ENCODE measurements at places on chromosomes 5 and 9.

GRCh38 chr5:101600614-101601013, 695.5 kb downstream of the SLCO4C1 start:
- DNase-seq: no peak

GRCh38 chr5:139670369-139671095, 22.4 kb downstream of the CXXC5 start:
- no peak for DNase-seq

- DNase-seq: no peak
Measured at GRCh38 chr5:54876976-54877375, 108.4 kb downstream of the ESM1 start.

GRCh38 chr9:2478421-2478820, 143.2 kb upstream of the VLDLR start:
- DNase-seq: peak; percentile 19

DNA sequence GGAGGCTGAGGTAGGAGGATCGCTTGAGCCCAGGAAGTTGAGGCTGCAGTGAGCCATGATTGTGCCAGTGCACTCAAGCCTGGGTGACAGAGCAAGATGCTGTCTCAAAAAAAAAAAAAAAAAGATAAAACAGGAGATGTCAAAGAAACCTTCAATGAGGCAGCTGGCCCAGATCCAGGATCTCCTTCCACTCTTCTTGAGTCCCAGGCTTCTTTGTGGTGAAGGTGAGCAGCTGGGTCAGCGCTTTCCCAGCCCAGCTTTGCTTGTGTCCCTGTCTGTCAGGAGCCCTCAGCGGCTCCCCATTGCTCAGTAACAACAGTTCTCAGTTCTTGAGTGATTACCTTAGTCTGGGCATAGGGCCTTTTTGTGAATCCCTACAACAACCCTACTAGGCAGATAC, 69.4 kb upstream of the PSD2 start:
- no peak for DNase-seq

- no peak for DNase-seq
Measured at GRCh38 chr5:40507095-40507494, 172.6 kb upstream of the PTGER4 start.

DNA sequence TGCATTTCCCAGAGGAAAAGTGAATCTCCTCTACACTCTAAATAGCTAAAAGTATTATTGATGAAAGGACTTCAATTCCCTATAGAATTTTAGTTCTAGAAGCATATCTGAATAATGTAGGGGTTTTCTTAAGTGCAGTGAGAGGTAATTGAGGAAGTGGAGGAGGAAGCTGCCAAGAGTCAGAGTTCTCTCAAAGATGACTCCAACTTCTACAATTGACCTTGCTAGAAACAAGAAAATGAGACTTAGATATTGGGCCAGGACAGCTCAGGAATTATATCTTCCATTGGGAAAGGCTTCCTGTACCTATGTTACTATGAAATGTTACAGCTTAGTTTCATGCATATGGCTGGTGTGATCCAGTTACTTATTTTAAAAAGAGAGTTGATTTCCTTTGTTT, 10.4 kb upstream of the F2R start:
- no peak for DNase-seq

DNA sequence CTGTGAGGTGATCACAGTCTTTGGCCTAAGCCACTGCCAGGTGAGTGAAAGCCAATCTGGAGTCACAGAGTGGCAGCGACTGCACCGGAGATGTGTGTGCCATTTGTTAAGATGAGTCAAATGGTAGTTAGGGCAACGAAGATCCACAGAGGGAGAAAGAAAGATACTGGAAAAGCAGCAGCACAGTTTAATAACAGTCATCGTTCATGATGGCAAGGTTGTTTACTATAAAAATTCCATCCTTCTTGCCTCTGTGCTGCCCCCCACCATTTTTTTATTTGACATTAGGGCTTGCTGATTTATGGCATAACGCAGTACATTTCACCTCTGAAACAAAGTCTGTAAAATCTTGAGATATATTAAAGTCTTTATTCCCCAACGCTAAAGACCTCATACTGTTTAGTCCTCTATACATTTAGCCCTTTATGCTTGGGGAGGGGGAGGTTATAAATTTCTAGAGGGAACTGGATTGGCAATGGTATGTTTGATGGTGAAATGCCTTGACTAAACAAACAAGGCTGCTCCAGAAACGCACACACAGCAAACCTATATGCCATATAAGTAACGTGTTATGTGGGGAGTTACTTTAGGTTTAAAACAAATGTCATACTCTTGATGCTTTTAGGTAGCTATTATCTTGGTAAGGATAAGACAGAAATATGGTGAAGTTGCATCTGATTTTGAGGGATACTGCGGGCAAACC, 55.8 kb upstream of the ABL1 start:
- no peak for DNase-seq

- peak; percentile 90 for DNase-seq
Measured at GRCh38 chr9:13351778-13352386, 72.4 kb upstream of the MPDZ start.

- peak; percentile 72 for DNase-seq
Measured at GRCh38 chr5:115262321-115263077, at the start of gene PGGT1B. PGGT1B (minus strand) TSS chr5:115262877; CDS start chr5:115262851, 26 bp downstream.

DNA sequence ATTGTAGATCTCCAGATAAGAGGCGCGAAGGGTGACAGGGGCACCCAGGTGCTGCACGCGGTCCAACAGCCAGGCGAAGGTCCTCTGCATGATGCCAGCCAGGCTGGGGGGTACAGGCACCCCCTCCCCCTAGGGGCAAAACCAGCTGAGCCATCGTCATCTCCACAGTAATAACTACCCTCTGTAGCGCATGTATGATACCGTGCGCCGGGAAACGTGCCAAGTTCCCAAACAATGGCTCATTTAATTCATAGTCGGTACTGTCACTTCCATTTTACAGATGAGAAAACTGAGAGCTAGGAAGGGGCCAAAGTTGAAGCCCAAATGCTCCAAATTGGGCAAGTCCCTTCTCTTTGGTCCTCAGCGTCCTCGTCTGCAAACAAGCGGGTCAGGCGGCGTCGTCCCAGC, 1.5 kb downstream of the KIF12 start:
- DNase-seq: peak; percentile 62

- no peak for DNase-seq
Measured at GRCh38 chr5:7873216-7873615, 4.3 kb downstream of the MTRR start.

DNA sequence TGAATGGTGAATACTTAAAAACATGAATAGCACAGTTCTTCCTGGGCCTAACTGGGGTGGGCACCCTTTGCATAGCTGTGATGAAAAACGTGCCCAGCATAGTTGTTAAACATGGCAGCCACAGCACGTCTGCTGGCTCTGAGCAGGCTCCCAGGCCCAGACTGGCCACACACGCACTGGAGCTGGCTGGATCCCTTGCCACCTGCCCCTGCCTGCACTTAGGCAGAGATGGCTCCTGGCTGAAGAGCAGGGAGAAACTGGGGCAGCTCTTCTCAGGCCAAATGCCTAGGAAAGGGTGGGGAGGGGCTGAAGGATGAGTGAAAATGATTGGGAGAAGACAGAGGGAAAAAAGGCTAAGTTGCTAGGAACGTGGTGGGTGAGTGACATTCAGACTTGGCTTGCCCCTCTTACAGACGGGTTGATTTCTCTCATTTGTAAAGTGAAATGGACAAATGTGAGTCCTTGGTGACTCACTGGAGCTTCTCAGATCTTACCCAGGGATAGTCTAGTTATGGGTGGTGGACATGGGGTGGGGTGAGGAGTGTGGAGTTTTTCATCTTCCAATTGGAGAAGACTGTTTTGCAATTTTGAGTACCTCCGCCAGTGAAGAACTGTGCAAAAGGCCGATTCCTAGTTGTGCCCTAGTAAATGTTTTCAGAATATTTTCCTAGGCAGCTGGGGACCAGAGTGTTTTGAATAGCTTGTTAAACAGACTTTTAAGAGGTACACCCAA, 42.4 kb downstream of the TRIO start:
- DNase-seq: no peak

DNA sequence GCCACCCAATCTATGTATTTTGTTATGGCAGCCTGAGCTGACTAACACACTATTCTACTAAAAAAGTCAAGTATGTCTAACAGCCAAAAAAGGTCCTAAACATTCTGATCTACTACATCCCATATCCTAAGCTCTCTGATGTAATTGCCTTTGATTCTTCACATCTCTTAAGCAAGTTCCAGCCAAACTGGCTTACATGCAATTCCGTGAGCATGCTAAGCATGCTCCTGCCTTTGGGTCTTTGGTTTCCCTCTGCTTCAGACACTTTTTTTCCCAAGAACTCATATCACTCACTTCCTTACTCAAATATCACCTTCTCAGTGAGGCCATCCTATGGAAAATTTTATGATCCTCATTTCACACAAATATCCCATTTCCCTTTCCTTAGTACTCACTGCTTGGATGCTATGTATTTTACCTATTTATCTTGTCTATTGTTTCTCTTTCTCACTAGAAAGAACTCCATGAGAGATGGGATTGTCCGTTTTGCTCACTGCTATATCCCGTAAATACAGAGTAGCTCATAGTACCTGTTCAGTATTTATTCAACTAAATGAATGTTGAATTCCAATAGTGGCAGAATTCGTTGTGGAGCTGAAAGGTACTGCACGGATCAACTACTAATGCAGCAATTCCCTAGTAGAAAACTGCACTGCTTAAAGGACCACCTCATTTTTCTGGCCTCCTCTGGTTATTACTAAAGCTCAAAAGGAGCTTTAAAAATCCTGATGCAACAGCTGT, 2.3 kb upstream of the SLC12A2 start:
- peak; percentile 29 for DNase-seq

GRCh38 chr9:37002413-37003217, 31.5 kb downstream of the PAX5 start:
- DNase-seq: no peak

DNA sequence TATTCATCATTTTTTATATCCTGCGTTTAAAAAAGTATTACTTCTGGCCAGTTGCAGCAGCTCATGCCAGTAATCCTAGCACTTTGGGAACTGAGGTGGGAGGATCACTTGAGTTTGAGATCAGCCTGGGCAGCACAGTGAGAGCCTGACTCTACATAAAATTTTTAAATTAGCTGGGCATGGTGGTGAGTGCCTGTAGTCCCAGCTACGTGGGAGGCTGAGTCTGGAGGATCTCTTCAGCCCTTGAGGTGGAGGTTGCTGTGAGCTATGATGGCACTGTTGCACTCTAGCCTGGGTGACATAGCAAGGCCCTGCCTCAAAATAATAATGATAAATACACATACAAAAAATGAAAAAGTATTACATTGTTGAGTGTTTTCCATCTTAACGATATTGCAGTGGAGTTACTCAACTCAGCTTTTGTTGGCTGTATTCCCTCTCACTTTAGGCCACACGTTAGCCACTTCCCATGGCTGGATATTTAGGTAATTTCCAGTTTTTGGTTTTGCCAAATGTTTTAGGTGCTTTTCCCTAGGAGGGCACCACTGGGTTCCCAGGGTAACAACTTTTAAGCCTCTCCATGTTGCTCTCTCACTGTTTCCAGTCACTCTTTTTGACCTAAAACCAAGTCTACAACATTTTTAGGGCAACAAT, 20.6 kb downstream of the SHB start:
- DNase-seq: no peak

DNA sequence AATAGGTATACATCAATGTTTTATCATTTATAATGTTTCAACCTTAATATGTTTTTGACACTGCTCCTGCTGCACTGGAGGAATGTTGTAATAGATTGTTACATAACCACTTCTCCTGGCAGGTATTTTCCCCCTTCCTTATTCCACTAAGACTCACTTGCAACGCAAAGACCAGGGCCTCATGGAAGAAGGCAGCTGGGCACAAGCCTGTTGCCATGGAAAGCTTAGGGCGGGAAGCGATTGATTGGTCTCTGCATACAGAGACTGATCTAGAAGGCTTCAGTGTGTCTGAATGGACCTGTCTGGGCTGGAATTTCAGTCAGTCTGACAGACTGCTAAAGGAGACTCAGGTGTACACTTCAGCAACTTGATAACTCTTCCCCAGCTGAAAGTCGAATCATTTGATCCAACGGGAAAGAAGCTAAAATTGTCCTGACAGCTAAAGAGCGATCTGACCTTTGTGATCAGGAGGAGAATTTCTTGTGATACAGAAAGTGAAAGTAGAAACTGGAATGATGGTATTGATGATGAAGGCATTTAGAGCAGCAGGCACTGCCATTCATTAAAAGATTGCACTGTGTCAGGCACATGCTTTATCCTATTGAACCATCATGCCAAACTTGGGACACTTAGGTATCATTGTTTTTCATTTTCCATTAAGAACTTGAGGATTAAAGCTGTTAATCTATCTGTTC, 65.1 kb downstream of the GRIA1 start:
- DNase-seq: no peak

DNA sequence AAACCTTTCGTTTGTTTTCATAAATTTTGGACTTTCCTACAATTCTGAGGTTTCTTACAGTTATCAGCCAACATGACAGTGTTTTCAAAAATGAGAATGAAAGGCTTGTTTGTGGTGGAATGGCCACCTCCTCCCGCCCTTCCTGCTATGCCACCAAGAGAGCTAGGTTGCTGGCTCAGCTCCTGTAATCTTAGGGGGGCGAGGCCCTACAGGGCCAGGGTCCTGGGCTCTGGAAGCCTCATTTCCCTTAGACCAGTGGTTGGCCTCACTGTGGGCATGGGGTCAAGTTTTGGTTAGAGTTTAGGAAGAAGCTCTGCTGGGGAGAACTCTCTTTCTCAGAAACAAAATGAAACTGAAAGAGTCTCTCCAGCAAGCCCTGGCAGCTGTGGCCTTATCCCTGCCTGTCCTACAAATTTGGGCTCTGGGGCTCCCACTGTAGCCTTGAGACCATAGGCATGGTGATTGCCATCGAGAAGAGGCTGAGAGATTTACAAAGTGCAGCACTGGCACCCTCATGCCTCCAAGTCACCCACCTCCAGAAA, 66.2 kb downstream of the IRX1 start:
- DNase-seq: no peak

GRCh38 chr5:95134326-95134725, 150.6 kb downstream of the MCTP1 start:
- no peak for DNase-seq

GRCh38 chr5:156798201-156798600, 51.9 kb upstream of the PPP1R2B start:
- DNase-seq: no peak

DNA sequence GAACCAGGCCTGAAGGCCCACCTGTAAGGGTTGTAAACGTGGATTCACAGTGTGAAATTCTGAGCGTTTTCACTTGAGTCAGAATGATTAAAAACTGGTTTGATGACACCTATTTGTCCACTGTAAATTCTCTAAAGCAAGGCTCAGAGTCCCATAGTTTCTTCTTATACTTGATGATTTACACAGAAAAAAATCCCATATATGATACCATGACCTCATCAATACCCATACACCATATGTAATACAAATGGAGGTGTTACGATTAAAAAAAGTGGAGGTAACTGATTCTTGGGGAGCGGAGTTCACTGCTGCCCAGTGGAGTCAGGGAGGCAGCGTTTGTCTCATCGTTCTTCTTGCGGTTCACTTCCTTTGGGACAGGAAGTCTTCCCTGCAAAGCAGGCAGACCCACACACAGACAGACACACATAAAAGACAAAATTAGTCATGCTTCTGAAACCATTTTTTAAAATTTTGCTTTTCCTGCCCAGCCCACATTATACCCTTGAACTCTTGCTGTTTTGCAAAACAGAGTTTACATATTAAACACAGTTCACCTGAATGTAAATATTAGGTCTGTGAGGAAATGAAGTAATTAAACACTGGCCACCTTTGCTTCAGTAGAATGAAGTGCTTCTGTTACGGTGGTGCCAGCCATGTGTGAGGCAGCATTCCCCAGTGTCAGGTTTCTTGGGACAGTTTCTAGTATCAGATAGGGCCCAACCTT, 26.2 kb downstream of the NREP start:
- peak; percentile 23 for DNase-seq
